Cardiac fibroblast (primary cell): ENCODE measurements at places on chromosomes 2 and 18.

DNA sequence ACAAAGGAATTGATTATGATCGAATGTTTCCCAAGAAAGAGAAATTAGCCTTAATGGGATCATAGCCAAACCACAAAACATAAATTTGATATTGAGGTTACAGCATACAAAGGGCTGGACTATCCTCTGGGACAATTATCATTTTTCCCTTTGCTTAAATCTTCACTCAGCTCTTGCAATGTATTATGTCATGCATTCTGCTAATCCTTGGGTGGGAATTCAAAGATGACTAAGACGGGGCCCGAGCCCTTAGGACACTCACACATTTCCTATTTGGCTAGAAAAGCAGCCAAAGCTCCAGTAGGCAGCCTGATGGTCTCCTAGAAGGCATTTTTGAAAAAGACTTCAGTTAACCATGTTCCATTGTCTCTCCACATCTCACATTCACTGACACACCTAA is 17.2 kb upstream of the NMI start:
- peak; percentile 83 for DNase-seq

GRCh38 chr2:11651856-11652548 is 18.0 kb downstream of the NTSR2 start:
- DNase-seq = no peak

- DNase-seq = no peak
Observed at GRCh38 chr2:110702514-110703380, 24.9 kb upstream of the BUB1 start.

- DNase-seq = peak; percentile 21
Observed at GRCh38 chr2:28063492-28063962, 173.0 kb downstream of the BABAM2 start.

- peak; percentile 89 for DNase-seq
Observed at GRCh38 chr2:192267484-192267883, 72.8 kb upstream of the TMEFF2 start.

GRCh38 chr2:236959036-236959435 is 126.7 kb upstream of the COPS8 start:
- no peak for DNase-seq

GRCh38 chr2:236012155-236012554 is 156.0 kb downstream of the GBX2 start:
- DNase-seq = no peak

DNA sequence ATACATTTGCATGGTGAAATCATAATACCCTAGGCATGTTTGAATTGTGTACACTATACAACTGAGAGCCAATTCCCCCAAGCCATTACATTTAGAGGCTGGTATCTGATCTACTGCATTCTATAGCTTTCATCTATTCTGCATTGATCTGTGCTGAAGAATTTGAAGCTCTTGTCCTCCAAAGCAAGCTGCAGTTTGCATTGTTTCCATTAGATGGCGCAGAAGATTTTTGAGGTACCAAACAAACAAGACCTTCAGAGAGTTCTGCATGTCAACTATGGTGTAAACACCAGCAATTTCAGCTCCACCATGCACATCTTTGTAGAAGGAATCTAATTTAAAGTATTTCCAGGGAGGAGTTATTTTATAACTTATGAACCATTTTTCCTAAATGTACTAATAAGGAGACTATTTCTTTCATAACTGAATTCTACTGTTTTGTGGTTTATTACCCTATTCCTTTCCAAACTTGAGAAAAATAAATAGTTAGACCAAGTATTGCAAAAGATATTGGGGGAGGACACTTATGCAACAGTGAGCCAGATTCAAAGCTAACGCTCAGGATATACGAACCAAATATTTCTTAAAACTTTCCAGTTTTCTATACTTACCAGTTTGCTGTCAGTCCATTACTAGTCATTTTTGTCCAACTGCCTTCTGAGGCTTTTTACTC is 761.8 kb upstream of the ACVR2A start:
- peak; percentile 87 for DNase-seq

GRCh38 chr2:174623106-174623637 is 25.6 kb upstream of the WIPF1 start:
- no peak for DNase-seq

- peak; percentile 73 for DNase-seq
Observed at GRCh38 chr18:3713166-3713565, 263.2 kb downstream of the TGIF1 start.

DNA sequence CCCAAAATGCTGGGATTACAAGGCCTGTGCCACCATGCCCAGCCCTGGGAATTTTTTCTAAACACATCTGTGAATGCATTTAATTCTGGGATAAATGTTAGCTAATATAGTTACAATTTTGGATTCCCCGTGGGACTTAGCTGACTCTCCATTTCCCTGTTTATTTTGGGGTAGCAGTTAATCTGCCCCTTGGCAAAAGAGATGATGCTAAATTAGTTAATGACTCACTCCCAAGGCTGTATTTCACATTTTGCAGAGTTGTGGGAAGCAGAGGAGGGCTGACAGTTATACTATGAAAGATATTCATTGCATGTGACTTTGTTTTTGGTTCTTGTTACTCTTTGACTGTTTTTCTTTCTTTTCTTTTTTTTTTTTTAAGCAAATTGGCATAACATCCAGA is 3.2 kb downstream of the MTHFD2 start:
- peak; percentile 64 for DNase-seq

DNA sequence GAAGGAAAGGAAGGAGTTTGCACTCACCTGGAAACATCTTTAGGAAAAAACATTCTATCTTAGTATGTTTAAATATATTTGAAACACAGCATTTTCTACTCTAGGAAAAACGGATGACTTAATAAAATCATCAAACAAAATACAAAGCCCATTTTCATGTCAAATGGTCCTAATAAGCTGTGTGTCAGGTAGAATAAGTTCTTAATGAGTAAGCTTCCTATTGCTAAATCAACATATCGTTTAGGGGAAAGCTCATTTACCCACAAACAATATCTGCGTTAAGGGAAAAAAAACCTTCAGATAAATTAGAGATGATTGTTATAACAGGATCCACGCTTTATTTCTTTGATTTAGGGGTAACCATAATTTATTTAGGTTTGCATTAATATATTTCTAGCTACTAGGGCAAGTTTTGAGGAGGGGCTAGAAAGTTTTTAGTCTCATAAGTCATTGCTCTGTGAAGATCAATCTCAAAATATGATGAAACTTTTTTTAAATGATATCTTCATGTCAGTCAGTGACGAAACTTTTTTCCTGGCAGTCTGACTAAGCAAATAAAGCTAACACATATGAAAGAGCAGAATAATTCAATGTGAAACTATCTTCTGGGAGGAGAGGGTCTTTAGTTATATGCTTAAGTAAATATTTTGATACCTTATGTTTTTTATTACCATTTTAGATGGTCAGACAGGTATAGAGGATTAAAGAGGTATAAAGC is 147.1 kb downstream of the WDSUB1 start:
- DNase-seq = peak; percentile 45

DNA sequence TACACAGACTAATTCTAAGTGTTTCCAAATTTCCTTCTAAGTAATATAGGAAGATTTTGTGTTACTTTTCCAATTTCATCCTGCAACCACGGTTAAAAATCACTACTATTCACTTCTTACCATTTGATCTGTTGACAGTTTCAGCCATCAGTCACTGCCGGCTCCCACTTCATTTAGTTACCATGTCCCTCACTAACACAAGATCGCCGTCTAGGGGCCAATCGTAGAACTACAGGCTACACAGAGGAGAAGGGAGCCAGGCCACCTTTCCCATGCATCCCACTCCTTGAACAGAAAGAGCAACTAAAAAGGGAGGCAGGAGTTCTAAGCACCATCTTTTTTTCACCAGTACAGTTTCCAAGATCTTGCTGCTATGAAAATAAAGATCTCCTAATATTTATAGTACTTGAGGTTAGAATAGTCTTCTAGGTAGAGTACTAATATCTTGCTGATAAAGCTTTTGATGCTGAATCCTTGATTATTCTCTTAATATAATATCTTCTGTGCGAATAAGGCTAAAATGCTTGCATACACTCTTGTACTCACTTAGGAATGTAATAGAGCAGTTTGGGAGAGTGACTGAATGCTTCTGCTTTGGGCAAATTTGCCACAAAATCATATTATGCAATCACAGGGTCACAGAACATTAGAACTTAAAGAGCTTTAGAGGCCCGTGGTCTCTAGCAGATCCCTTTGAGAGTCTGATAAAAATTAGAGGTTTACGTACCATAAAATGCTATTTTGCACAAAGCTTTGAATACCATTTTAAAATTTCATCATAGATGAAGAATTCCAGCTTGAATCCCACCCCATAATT is 39.5 kb upstream of the CYP1B1 start:
- peak; percentile 80 for DNase-seq

DNA sequence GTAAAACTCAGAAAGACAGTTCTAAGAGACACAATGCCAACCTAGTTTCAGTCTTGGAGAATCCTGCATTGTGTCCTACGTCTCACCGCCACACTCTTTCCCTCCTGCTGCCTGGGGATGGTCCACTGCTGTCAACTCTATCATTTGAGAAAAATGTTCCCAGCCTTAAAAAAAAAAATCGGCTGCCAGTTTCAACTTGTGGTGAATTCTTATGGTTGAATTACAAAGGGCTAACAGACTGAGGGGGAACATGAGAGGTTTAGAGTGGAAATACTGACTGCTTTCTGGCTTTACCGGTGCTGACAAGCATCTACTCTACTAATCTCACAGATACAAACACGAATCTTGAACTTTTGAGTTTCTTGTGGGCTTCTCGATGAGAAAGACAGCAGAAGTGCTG is 74.0 kb downstream of the NAB1 start:
- DNase-seq = no peak

DNA sequence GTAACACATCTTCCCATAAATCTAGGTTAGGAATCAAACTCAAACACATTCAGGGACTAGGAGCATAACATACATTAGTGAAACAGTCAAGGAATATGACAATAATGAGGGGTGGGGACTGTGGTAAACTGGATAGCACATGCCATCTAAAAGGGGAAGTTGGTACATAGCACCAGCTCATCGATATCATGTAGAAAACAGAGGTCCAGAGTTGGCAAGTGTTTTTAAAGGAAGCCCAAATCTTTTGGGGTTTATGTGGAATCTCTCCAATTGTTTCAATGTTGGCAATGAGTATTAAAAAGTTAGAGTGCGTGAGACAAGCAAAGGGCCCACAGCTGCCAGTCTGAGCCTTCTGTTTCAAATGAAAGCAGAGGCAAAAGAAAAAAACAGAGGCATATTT is 24.4 kb downstream of the KLF7 start:
- no peak for DNase-seq

- DNase-seq = no peak
Observed at GRCh38 chr2:86598966-86599365, 24.7 kb downstream of the RNF103 start.

DNA sequence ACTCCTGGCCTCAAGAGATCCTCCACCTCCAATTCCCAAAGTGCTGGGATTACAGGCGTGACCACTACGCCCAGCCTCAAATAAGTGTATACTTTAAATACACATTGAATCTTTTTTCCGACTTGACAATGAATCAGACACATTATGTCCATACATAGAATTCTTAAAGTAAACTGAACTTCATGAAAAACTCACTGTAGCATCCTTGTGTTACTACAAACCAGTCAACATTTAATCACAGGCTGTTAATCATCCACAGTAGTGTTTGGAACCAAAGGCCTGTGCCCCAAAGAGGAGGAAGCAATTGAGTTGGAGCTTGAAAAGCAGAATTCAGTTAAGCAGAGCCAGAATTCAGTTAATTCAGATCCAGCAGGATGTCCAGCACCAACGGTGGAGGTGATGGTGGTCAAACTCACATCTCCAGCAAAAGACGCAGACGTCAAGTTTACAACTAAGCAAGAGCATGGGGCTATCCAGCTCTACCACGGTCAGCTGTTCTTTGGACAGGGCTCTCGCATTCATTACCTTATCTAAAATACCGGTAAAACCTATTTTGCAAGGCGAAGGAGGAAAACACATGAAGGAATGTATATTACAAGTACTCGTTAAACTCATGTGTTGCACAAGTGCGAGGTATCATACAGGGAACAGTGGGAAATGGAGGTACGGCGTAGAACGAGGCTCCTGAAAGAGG is 1.2 kb downstream of the SLC39A6 start:
- DNase-seq = peak; percentile 20

GRCh38 chr2:3575534-3576262 is 638 bp downstream of the RPS7 start:
- DNase-seq = no peak

DNA sequence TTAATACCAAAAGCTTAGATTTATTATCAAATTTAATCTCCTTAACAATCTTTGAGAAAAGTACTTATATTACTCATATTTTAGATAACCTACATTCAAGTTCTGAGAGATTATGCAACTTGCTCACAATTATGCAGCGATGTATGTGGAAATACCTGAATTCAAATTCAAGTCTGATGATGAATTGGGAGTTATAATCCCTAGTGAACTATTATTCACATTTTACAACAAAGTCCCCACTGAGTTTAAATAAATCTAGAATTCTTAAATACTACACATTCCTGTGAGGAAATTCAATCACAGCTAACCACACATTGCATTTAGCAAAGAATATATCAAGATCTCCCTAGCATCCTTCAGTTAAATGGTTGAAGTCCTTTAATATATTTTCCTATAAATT is 278.4 kb downstream of the NOL4 start:
- no peak for DNase-seq

DNA sequence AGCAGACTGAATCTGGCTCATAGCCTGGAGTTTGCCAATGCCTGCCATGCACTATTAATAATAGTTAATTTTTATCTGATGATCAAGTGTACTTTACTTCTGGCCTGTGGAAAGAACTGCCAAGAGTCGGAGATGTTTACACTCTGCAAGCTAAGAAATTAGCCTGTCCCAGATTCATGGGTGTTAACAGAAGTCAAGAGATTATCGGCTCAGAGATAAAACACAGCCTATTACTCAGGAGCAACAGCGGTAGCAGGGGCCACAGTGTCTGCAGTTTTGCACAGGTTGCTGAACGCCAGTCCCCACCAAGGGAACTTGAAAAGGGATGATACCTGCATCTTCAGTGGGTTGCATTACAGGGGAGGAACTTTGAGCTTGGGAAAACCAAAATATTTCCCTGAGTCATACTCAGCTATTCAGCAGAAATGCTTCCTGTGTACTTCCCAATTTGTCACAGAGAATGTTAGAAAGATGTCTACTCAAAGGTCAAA is 4.3 kb upstream of the ADI1 start:
- DNase-seq = peak; percentile 63

DNA sequence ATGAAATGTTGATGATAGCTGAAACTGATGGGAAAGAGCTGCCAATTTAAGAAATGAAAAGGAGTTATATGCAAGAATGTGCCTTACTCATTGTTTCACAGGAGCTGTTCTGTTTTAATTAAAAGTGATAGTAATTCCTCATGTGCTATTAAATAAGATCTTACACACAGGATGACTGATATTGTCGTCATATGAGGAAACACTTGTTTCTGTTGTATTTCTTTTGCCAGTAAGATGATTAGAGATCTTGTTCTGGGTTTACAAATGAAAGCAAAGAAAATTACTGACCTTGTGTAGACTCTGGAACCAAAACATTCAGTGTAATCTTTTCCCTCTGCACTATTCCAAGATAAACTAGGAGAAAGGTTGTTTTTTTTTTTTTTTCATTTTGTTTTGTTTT is 123.6 kb downstream of the MAP3K20 start:
- DNase-seq = peak; percentile 33

- DNase-seq = peak; percentile 15
Observed at GRCh38 chr2:73415906-73416305, 30.3 kb downstream of the ALMS1 start.
